Activated T-helper 1 cell treated with anti-CD3 and anti-CD28 coated beads, Interleukin-2, amount 50 U/mL, for 16 hours (primary cell): ENCODE measurements at places on chromosomes 12 and 14.
A peak's percentile ranks its signal among the peaks of the same experiment; 100 is the strongest.

DNA sequence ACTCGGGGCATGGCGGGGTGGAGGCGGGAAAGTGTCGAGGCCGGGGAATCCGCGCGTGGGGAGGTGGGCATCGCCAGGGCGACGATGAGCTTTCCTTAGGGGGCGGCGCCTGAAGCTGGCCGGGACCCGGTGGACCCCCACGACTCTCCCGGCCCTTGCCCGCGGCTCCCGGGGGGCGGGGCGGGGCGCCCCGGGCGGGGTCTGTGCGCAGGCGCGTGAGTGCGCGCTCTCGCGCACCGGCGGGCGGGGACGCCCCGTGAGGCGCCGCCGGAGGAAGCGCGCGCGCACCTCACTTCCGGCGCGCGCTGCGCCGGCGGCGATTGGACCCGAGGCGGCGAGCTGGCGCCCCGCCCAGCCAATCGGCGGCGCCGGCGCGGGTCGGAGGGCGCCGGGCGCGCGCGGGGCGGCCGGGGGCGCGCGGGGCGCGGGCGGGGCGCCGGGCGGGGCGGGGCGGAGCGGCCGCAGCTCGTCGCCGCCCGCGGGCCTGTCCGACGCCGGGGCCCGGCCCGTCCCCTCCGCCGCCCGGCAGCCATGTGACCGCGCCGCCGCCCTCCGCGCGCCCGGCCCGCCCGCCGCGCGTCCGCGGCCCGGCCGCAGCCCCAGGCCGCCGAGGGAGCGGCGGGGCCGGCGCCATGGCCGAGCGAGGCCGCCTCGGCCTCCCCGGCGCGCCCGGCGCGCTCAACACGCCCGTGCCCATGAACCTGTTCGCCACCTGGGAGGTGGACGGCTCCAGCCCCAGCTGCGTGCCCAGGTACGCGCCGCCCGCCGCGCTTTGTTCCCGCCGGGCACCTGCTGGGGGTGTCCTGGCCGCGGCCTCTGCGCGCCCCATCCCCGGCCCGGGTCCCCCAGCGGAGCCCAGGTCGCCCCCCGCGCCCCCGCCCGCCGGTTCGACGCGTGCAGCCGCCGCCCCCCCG lies at the start of gene PACS2:
PACS2 (plus strand) TSS at position 462 of the 914 bp plus-strand sequence; CDS start at position 633, 171 bp downstream.
- peak; percentile 47 for DNase-seq

- DNase-seq: no peak
Measured at GRCh38 chr14:104885031-104885972, 20.2 kb downstream of the CEP170B start.

- DNase-seq: no peak
Measured at GRCh38 chr14:82075566-82075965, 541.9 kb upstream of the SEL1L start.

GRCh38 chr12:15662983-15663659 lies 126.1 kb downstream of the EPS8 start:
- DNase-seq: no peak

- no peak for DNase-seq
Measured at GRCh38 chr12:96258104-96258961, 64.2 kb downstream of the ELK3 start.

DNA sequence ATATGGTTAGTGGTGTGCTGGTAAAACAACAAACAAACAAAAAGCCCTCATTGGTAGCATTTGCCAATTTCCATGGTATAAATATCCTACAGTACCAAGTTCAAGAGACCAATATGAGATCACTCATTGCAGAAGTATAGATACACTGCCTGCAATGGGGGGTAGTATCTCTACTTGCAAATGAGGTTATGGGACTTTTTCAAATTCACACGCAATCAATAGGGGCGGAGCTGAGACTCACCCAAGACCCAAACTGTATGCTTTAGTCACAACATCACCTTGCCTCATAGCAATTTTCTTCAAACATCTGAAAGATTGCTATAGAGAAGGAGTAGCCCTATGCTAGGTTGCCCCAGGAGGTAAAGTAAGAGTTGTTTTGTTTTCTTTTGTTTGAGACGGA lies 93.7 kb downstream of the VCPKMT start:
- no peak for DNase-seq

- no peak for DNase-seq
Measured at GRCh38 chr12:14283489-14284144, 81.9 kb upstream of the ATF7IP start.

DNA sequence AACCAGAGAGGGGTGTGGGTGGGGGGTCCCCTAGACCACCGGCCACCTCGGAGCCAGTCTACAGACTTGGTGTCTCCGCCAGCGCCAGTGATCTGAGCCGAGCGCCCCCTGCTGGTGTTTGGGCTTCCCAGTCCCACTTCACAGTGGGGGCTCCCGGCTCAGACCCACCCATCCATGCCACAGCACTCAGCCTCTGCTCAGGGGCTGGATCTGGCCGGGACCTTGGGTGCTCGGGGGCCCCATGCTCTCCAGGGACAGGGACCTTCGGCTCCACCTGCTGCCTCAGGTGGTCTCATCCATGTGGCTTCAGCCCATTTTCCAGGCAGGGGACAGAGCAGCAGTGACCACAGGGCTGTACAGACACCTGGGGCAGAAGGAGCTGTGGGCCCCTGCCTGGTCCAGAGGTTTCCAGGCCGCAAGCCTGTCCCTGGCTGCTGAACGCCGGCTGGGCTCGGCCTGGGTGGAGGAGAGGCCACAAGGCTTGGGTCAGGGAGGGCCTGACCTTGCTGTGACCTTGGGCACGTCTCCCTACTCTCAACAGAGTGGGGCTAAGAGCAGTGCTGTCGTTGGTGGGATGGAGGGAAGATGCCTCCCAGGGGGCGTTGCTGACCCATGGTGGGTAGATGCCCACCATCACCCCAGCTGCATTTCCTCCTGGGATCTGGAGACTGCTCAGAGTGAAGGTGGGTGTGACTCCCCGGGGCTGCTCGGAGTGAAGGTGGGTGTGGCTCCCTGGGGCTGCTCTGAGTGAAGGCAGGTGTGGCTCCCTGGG lies 86.3 kb downstream of the KIF26A start:
- no peak for DNase-seq

GRCh38 chr12:82069931-82070514 lies 288.2 kb downstream of the CCDC59 start:
- no peak for DNase-seq

GRCh38 chr12:122004633-122005071 lies 17.0 kb upstream of the BCL7A start:
- no peak for DNase-seq

DNA sequence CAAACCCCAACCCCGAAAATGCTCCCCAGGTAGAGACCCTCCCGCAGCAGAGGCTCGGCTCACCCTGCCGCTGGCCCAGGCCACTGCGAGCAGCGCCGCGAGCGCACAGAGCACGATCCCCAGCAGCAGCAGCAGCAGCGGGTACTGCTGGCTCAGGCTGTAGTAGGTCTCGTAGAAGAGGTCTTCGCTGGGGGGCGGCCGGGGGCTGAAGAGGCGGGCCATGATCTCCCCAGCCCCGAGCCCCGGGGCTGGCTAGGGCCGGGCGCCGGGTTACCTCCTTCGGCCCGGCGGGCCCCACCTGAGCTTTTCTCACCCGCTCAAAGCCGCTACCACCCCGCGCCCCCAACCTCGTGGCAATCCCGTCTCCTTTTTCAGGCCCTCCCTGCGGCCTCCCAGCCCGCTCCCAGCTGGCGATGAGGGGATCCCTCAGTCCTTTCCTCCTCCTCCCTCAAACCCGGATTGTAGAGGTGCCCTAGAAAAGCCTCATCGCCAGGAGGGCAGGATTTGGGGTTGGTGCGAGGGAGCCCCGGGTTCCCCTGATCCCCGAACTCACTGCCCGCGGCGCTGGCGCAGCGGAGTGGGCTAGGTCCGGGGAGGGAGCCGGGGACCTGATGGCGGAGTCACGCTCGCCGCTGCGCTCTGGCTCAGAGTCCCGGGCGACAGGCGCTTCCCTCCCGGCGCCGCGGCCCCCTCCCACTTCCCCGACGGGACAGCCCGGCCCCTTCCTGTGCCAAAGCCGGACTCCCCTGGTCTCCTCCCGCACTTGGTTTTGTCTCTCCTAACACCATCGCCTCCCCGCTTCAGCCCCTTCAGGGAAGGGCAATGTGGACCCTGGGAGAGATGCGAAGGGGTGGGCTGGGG lies at the start of gene ADCY4:
ADCY4 (minus strand) TSS at position 641 of the 861 bp plus-strand sequence; CDS start at position 222, 419 bp downstream.
- no peak for DNase-seq

DNA sequence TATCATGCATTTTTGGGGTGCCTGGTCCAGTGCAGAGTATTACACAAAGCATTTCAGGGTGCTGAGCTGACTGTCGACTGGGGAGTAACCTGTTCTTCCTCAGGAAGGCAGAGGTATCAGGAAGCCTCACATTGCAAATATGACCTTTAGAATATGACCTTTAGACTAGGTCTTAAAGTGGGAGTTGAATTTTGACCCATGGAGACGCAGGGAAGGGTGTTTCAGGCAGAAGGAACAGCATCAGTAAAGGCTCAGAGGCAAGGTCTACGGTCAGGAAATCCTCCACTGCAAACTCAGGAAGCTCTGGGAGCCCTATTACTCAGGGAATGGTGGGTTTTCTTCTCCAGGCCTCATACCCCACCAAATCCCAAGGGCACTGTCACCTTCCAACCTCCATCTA lies 11.3 kb downstream of the HNF1A start:
- DNase-seq: no peak

- DNase-seq: no peak
Measured at GRCh38 chr14:37593511-37594237, 1.4 kb downstream of the FOXA1 start.

DNA sequence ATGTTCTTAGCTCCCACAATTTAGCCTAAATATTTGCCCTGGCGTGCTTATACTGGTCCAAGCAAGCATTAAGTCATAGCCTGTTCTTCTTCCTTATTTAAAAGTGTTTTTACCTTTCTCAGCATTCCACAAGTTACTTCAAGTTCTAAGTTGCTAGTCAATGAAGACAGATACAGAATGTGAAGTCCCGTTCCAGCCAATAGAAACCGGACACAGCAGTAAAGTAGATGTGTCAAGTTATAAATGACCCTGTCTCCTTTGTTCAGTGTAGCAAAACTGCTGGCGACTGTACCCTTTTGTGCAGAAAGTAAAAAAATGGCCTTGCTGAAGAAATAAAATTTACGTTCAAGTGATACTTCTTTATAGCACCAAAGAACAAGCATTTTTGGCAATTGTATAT lies 3.9 kb downstream of the SNAPC1 start:
- no peak for DNase-seq

- DNase-seq: no peak
Measured at GRCh38 chr12:121918679-121919038, 267 bp downstream of the CFAP251 start.

DNA sequence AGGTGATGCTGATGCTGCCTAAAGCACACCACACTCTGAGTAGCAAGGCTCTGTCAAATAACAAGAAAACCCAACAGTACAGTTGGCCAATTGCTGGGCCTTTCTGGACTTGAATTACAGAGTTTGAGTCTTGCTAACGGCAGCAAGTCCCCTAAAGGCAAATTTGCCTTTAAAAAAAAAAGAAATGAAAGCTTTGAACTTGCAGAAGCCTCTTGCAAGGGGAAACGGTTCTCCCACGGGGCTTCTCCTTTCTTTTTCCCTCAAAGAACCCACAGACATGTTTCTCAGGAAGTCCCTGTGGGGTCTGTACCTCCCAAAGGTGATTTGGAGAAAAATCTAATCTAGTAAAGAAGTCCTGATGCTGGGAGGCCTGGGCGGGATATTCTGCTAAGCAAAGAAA lies 191.3 kb upstream of the MYL2 start:
- DNase-seq: no peak

DNA sequence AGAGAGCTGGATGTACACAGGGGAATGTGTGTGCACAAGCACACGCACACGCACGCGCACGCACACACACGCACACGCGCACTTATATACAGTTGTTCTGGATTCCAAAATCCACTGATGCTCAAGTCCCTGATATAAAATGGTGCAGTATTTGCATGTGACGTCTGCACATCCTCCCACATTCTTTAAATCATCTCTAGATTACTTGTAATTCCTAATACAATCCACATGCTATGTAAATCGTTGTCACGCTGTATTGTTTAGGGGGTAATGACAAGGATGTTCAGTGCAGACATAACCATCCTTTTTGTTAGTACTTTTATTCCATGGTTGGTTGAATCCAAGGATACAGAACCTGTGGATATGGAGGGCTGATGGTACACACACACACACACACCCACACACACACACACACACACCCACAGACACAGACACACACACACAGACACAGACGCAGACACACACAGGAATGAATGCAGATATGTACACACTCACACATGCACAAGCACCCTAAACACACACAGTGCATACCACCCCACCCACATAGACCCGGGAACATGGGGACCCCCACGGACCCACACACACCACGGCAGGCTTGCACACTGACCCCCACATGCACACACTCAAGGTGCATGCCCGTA lies 188.5 kb upstream of the PRMT8 start:
- DNase-seq: no peak

GRCh38 chr14:75277008-75277814 lies 1.4 kb upstream of the FOS start:
- DNase-seq: peak; percentile 51

DNA sequence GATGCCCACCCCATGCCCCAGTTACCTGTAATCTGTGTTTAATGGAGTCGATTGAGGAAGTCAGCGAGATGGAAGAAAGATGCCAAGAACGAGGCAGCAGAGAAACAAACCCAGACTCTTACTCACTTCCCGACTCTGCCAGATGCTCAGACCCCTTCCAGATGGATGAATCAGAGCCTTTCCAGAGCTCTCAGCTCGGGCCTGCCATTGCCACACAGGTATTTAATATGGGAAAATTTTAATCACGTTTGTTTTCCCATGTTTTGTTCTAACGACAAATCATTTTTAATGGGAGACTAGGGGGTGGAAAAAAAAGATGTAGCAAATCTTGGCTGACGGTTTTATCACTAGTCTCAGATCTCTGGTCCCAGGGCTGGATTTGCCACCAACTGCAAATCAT lies 72.5 kb upstream of the SRRM4 start:
- DNase-seq: no peak

- no peak for DNase-seq
Measured at GRCh38 chr12:127664901-127665300, 602.1 kb upstream of the TMEM132C start.

DNA sequence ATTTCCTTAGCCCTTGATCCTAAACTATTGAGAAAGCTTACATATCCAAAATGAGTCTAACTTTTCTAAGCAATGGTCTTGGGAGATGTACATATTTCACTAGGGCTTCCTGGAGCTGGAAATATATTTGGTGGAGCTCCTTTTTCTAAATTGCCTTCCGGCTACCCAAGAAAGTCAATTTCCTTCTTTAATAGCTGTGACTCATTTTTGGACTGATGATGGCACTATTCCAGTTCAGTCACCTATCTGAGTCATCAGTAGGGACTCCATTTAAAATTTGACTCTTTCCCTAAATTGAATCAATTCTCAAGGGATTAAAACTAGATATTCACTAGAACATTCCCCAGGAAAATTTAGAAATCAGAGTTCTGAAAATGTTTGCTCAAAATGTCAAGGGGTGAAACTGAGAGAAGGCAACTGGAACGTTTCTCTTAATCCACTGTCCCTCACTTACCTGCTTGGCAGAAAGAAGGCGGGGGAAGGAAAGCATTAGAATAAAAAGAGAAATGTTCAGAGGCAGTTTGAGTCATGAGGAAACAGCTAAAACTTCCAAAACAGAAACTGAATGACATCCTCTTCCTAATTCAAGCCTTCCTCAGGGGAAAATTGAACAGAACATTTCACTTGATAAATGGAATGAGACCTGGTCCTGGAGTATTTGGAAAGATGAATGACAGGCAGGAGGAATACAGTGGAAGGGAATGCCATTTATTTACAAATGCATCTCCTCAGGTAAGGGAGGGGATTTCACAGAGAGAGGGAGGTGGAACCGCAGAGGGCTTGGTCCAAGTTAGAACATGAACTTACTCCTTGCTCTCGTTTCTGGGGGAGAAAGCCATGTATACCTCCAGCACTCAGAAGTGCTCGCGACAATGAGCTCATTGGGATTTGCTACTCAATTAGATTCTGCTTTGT lies 91.2 kb downstream of the RGS6 start:
- no peak for DNase-seq
